ENCODE measurements at places on chromosomes 13 and 19.
A peak's percentile ranks its signal among the peaks of the same experiment; 100 is the strongest.

DNA sequence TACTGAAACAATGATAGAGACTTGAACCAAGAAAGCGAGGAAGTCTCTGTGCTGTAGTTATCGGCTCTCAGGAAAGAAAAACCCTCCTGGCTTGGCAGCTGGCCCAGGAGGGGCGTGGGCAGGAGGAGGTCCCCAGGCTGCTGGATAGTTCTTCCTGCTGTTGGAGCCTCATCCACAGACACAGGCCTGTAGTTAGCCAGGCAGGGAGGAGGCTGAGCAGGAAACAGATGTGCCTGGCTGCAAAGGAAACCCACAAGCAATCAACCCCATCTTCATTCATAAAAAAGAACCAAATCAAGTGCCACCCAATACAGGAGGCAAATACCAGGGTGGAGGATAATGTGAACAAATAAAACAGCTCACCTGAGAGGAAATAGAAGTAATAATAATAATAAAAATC lies 86.2 kb downstream of the IRS2 start:
- peak; percentile 4 for DNase-seq

DNA sequence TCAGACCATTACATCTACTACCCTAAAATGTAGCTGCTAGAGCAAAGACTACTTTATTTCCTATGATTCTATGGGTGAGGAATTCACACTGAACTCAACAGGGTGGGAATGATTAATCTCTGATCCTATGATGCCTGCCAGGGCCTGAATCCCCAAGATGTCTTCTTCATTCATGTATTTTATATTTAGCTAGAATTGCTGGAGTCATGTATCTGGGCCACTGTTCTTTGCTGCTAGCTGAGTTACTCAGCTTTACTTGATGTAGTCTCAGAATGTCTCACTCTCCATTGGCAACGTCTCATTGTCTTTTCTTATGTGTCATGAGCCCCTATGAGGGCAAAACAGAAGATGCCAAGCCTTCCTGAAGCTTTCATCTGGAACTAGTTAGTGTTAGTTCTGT lies 21.1 kb downstream of the ZNF582 start:
- DNase-seq = no peak

DNA sequence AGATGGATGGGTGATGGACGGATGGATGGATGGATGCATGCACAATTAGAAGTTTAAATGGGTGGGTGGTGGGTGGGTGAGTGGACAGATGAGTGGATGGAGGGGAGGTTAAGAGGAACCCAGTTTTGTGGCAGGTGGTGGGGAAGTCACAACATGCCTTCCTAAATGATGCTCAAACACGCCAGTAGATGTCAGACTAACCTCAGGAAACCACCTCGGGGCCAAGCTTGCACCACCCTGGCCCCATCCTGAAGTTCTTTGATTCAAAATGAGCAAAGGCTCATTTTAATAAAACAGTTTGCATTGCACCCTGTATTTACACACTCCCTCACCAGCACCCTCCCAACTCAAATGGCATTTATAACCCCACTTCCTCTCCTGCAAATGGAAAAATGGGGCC lies 91.4 kb upstream of the CACNA1A start:
- DNase-seq = no peak

DNA sequence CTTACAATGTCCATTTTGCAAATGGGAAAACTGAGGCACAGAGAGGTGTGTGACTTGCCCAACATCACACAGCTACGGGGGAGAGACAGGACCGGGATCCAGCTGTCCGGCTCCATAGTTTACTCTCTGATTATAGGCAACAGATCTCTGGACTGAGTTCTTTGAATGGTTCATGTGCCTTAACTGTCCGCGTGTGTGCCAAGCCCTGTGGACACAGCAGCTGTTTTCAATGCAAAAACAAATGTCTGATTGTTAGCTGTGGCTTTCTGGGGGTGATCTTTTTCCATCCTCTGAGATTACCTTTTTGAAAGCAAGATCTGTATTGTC lies 94.1 kb downstream of the KL start:
- DNase-seq = no peak

GRCh38 chr13:111789011-111789410 lies 277.9 kb upstream of the SOX1 start:
- no peak for DNase-seq

DNA sequence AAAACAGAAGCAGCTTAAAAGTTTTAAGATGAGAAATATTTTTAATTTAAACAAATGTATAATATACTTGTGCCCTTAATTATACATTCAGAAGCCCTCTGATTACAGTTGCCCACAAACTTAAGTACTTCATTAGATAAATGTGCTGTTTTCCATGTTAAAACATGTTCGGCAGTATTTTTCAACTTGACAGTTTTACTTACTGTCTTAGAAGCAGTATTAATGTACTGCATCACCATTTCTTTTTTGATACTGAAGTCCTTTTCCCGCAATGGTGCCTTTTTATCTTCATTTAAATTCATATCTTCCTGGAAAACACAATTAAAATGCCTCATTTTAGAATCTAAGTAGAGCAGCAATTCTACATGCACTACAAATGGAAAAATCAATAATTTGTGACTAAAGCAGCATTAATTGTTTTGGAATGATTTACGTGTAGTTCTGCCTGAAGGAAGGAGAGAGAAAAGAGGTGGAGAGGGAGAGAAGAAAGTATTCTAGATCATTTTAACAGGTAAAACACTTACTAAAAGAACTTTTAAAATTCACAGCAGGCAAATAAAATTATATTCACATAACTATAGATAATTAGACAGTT lies 70.2 kb downstream of the DIAPH3 start:
- DNase-seq = no peak

Measured in stimulated activated naive CD4-positive, alpha-beta T cell (primary cell).